ENCODE measurements at places on chromosomes 2 and 18. TPM values are rescaled to one million over a fixed set of nuclear protein-coding genes. Genes with fewer than 3 reads are reported as not detected.

The CCL20 gene
- total RNA-seq, result 1.2 TPM

The IL18R1 gene
- 4.7 TPM for total RNA-seq

The UGT1A10 gene
- total RNA-seq, result not detected

The EEF1B2 gene
- 563 TPM for total RNA-seq

The LRATD1 gene
- 10.0 TPM for total RNA-seq

The KATNAL2 gene
- 5.0 TPM for total RNA-seq

GRCh38 chr2:65430603-65431420 lies 1.6 kb downstream of the SPRED2 start:
- no peaks in the 10 kb centered on the region for H3K27me3 ChIP-seq
- peak; percentile 81 for DNase-seq
- H3K4me3 ChIP-seq, result peak overlapping the region; percentile 93
- H3K27ac ChIP-seq, result peak overlapping the region; percentile 75
- peaks cover 15% of the 10 kb centered on the region for H3K4me1 ChIP-seq

DNA sequence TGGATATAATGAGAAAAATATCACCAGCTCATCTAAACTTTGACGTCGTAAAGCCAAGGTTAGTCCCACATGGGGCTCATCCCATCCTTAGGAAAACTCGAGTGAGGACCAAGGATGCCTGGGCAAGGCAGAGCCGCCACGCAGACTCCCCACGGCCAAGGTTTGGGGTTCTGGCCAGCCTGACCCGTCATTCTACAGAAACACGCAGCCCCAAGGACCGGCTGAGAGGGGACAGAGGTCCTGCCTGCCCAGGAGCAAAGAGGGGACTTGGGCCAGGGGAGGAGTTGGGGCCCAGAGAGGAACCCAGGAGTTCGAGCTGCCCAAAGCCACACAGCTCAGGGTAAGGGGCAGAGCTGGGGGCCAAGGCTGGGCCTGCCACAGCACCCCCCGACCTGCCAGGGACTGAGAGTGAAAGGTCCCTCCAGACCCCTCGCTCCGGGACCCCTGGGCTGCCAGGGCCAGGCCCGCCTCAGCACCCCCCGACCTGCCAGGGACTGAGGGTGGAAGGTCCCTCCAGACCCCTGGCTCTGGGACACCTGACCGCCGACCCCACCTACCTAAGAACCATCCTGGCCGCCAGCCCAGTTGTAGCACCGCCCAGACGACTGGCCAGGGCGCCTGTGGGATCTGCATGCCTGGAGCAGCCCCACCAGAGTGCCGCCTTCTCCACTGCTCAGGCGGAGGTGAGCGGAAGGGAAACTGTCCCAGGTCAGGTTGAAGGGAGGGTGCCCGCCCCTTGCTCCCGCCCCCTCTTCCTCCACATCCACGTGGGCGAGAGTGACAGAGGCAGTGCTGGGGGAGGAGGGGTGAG lies at the start of gene PDCD1:
TSS of gene PDCD1 (minus strand) at position 689 of the 811 bp plus-strand sequence. CDS start at position 633, 56 bp downstream.
- peak; percentile 66 for DNase-seq
- H3K36me3 ChIP-seq, result no peaks in the 10 kb centered on the region
- H3K27ac ChIP-seq, result no peak within 1 kb of the TSS
- peak within 1 kb of the TSS; percentile 30 for H3K4me3 ChIP-seq

DNA sequence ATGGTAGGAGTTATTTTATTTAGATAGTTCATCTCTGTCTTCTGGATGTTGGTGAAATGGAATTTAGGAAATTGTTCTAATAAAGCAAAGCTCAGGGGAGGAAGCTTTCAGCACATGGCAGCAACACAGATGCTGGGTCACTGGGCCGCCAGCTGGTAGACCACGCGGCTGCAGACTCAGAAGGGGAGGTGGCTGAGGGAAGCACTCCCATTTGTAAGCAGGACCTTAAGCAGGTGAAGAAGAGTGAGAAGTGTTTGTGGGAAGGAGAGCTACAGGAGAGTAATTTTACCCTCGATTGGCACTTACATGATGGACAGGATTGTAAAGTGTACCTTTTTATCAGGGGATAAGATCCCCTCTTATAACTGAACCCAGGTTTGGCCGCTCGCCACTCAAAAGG lies 24.4 kb downstream of the NMS start:
- H3K36me3 ChIP-seq, result no peaks in the 10 kb centered on the region
- H3K4me3 ChIP-seq, result no peak overlapping the region
- H3K27ac ChIP-seq, result no peak overlapping the region

GRCh38 chr2:35973737-35974132 lies 381.8 kb upstream of the CRIM1 start:
- no peak for DNase-seq
- H3K4me1 ChIP-seq, result no peaks in the 10 kb centered on the region
- no peaks in the 10 kb centered on the region for H3K27me3 ChIP-seq
- H3K27ac ChIP-seq, result no peak overlapping the region
- no peaks in the 10 kb centered on the region for H3K36me3 ChIP-seq

GRCh38 chr18:60873708-60874107 lies 459.5 kb upstream of the CDH20 start:
- no peaks in the 10 kb centered on the region for H3K27me3 ChIP-seq
- H3K27ac ChIP-seq, result no peak overlapping the region
- no peak for DNase-seq

GRCh38 chr2:100105678-100106054 lies 36.7 kb downstream of the AFF3 start:
- H3K4me3 ChIP-seq, result peak overlapping the region; percentile 66
- no peaks in the 10 kb centered on the region for H3K4me1 ChIP-seq
- no peak overlapping the region for H3K27ac ChIP-seq
- no peak for DNase-seq
- H3K27me3 ChIP-seq, result peaks cover 50% of the 10 kb centered on the region
- H3K36me3 ChIP-seq, result no peaks in the 10 kb centered on the region

- H3K27ac ChIP-seq, result no peak overlapping the region
- no peak overlapping the region for H3K4me3 ChIP-seq
- DNase-seq, result no peak
- no peaks in the 10 kb centered on the region for H3K4me1 ChIP-seq
These were observed 187.4 kb downstream of the BCL2 start for GRCh38 chr18:63131959-63132818.

DNA sequence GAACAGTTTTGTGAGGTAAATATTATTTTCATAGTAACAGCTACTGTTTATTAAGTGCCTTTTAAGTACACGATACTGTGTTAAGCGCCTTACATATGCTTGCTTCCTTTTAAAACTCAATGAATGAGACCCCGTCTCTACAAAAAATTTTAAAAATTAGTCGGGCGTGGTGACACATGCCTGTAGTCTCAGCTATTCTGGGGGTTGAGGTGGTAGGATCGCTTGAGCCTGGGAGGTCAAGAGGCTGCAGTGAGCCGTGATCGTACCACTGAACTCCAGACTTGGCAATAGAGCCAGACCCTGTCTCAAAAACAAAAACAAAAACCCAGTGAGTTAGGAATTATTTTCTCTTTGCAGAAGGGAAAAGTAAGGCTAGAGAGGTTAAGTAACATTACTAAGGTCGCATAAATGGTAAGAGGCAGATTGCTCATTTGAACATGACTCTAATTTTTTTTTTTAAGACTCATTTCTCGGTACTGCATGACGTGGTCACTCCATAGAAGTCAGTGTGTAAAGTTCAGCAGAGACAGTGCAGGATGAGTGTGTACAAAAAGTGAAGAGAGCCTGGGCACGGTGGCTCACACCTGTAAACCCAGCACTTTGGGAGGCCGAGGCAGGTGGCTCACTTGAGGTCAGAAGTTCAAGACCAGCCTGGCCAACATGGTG lies 1.1 kb downstream of the METAP1D start:
- H3K27me3 ChIP-seq, result peaks cover 3% of the 10 kb centered on the region
- peak; percentile 8 for DNase-seq
- peaks cover 15% of the 10 kb centered on the region for H3K4me1 ChIP-seq
- H3K36me3 ChIP-seq, result no peaks in the 10 kb centered on the region
- H3K27ac ChIP-seq, result peak overlapping the region; percentile 85
- peak overlapping the region; percentile 84 for H3K4me3 ChIP-seq

- no peaks in the 10 kb centered on the region for H3K36me3 ChIP-seq
- no peak overlapping the region for H3K27ac ChIP-seq
- H3K4me3 ChIP-seq, result no peak overlapping the region
- no peak for DNase-seq
- no peaks in the 10 kb centered on the region for H3K27me3 ChIP-seq
These were observed 19.9 kb upstream of the TTN start for GRCh38 chr2:178827111-178827510.

DNA sequence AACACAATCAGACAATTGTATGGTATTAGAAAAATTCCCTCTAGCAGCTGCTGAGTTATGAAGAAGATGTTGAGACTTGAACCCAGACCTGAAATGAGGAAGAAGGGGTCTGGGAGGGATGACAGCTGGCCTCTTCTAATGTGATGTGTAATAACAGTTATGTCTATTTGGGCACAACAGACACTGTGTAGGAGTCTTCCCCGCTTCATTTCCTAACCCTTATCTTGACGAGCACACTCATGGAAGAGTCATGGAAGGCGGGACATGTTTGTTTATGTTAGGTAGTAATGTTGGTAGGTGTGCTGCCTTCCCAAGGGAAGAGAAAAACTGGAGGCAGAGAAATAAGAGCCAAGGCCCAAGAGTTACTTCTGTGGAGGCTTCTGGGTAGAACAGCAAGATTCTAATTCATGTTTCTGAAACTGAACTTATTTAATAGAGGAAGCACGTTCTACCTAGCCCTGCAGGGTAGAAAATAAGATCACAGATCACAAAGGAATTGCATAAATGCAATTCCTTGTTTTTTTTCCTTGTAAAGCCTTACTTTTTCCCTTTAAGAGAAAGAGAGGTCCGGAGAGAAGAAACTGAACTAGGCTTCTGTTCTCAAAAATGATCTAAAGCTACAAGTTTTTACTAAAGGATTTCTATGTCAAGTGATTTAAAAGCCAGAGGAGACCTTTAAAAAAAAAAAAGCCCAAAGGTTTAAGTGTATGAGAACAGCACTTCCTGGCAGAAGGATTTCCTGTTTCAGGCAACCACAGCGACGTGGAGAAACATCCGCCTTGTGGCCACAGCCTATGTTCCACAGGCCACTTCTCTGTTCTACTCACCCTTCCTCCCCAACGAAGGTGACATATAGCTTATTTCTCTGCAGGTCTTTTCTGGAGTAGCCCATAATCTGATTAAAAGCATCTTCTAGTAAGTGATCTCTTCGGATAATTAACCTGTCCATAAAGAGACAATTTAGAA lies 68.5 kb upstream of the STK17B start:
- no peak for DNase-seq
- no peaks in the 10 kb centered on the region for H3K36me3 ChIP-seq
- no peak overlapping the region for H3K4me3 ChIP-seq
- H3K27me3 ChIP-seq, result no peaks in the 10 kb centered on the region
- peak overlapping the region; percentile 92 for H3K27ac ChIP-seq

All from osteoblast (primary cell).